ENCODE measurements at places on chromosomes 5 and 9.
A peak's percentile ranks its signal among the peaks of the same experiment; 100 is the strongest.

- DNase-seq: no peak
These were observed 1.5 kb downstream of the ARPC5L start for GRCh38 chr9:124863371-124863871.

GRCh38 chr5:96919754-96920197 lies 16.1 kb upstream of the LNPEP start:
- DNase-seq: no peak

GRCh38 chr5:172870291-172870714 lies 36.3 kb downstream of the ERGIC1 start:
- DNase-seq: no peak

- DNase-seq: no peak
These were observed 215.6 kb downstream of the KCTD16 start for GRCh38 chr5:144386315-144386714.

DNA sequence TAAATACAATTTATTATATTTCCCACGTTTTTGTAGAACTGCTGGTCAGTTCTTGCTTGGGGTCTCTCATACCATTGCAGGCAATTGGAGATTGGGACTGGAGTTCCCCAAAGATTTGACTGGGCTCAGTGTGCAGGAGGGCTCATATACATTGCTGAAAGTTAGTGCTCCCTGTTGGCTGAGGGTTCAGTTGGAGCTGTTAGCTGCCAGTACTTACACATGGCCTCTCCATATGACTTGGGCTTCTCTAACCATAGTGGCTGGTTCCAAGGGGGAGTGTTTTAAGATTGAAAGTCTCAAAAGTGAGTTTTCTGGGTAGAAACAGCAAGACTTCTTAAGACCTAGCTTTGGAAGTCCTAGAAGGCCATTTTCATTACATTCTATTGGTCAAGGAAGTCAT lies 102.9 kb downstream of the MAN2A1 start:
- DNase-seq: no peak

DNA sequence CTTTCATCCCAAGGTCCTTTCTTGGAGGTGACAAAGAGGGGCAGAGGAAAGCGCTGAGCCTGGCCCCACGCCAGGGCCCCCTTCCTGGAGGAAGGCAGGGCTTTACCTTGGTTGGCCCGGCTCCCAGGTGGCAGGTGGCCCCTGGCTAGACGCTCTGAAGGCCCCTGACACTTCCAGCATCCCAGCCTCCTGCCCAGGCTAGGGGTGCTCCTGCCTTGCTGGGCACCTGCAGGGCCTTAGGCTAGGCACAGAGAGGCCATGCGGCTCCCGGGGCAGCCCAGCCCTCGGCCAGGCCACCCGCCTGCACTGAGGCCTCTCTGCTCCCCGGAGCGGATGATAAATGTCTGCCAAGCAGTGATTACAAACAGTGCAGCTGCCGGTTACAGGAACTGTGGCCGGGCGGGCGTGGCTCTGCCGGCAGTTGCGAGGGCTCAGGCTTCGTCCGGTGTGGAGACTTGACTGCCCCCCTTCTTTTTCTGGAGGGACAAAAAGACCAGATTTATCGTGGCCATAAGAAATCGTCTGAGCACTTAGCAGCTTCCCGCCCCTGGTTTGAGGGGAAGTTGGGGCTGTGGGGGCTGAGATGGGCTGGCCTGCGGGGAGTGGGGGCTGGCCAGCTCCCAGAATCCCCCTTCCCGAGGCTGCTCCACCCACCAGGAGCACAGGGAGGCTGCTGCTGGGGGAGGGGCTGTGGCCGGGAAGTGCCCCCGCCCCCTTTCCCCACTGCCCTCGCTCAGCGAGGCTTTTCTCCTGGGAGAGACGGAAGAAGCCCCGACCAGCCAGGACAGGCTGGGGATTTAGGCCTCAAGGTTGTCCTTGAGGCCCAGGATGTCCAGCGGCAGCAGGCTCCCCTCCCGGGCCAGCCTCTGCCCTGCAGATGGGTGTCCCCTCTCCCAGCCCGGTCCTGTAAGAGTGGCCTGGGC lies 31.6 kb upstream of the UBAC1 start:
- DNase-seq: peak; percentile 78

GRCh38 chr5:150144246-150144801 lies 11.3 kb downstream of the PDGFRB start:
- no peak for DNase-seq

- DNase-seq: no peak
These were observed 148.2 kb downstream of the PCSK1 start for GRCh38 chr5:96284727-96285389.

DNA sequence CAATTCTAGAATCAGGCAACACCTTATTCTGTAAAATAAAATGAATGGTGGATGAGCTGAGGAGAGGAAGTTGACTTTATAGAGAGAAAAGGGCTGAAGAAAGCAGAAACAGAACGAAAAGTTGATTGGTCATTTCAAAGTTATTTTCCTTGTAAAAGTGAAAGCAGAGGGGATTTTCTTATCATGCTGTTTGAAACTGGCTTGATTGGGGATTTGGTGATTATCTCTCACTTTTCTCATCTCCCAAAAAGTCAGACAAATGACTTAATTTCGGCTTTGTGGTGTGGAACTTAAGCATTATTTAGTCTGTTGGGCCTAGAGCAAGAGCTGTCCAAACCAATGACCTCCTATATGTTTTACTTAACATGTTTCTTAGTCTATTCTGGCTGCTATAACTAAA lies 60.5 kb upstream of the ITGA2 start:
- DNase-seq: no peak

DNA sequence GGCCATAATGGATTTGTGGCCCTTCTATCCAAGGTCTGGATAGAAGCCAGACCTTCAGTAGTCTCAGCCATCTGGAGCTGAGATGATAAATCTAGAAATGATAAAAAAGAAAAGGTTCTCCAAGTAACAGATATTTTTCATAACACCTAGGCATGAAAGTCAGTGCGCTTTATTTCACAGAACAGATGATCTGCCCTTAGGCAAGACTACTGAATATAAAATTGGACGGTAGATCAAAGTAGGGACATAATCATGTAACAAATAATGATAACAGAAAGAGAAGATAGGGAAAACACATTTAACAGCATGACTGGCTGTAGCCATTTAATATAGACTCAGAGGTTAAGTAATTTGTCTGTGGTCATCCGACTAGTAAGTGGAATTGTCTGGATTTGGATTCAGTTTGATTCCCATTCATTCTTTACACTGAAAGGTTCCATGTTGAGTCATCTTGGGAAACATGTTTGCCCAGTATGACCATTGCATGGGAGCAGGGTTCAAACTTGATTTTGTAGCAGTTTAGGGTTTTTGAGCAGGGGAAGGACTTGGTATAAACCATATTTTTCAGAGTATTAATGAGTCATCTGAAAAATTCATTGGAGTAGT lies 4.1 kb upstream of the CAVIN4 start:
- DNase-seq: no peak

GRCh38 chr9:19781240-19781639 lies 7.6 kb downstream of the SLC24A2 start:
- DNase-seq: no peak

GRCh38 chr9:88974641-88975040 lies 16.6 kb upstream of the S1PR3 start:
- no peak for DNase-seq

- DNase-seq: no peak
These were observed 9.9 kb downstream of the PSD2 start for GRCh38 chr5:139805545-139805944.

DNA sequence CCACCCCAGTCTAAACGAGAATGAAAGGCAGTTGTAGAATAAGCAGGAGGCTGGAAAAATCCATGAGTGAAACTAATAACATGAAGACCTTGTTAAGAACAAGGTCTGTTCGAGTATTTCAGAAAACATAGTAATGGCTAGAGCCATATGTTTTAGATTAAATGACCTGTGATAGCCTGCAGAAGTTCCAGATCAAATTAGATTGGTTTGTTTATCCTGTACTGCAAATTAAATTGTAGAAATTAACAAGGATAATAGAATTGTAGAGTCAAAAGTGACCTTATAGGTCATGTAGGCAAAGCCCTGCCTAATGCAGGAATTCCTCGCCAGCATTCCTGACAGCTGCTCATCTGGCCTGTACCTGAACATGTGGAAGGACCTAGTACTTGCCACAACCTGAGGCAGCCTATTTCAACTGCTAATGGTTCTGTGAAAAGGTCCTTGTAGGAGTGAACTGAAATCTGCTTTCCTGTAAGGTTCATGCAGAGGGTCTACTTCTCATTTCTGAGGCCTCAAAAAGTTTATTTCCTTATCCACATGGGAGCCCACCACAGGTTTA lies 17.2 kb downstream of the LIX1 start:
- no peak for DNase-seq

- no peak for DNase-seq
These were observed 9.8 kb upstream of the PRRX2 start for GRCh38 chr9:129655696-129656095.

- DNase-seq: no peak
These were observed 1.3 kb downstream of the TNPO1 start for GRCh38 chr5:72817671-72818266.

- DNase-seq: no peak
These were observed 106.3 kb upstream of the FTMT start for GRCh38 chr5:121745407-121745806.

GRCh38 chr5:22896152-22896551 lies 43.0 kb upstream of the CDH12 start:
- DNase-seq: no peak

GRCh38 chr5:62431735-62432620 lies 19.4 kb downstream of the IPO11 start:
- DNase-seq: no peak

DNA sequence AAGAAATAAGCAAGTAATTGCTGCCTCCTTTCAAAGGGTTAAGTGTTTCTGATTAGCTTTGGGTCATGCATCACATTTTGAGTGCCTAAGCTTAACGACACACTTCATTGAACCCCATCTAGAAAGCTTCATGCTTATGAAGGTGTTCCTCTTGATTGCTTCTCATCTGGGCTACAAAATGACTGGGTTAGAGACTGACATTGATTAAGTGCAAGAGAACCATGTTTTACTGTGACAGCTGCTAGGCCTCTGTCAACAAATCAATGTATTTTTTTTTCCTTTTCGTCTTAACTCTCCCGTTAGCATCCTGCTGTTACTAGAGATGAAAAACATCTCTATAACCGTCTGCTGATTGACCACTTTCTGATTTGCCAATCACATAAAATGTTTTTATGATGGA lies 725.0 kb downstream of the TLE1 start:
- no peak for DNase-seq

DNA sequence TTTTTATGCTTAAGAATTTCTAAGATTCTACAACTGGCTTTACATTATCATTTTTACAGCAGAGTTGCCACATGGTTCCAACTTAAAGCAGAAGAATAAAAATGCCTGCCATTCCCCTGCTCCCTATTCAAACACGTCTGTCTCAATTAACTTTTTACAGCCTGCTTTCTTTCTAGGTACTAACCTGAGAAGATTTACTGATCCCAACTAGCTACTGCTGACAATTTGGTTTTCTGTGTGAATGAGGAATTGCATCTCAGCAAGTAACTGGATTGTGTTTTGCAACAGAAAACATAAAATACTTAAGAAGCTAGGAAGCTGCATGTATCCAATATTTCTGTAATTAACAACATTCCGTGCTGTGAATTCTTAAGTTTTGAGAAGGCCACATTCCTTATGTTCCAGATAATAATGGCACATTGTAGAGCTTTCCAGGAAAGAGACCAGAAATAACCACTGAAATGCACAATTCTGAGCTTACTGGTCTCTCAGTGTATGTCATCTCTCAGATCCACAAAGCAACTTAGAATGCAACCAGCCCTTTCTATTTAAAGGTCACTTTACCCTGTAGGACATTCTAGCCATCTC lies 306.8 kb upstream of the NMUR2 start:
- no peak for DNase-seq

DNA sequence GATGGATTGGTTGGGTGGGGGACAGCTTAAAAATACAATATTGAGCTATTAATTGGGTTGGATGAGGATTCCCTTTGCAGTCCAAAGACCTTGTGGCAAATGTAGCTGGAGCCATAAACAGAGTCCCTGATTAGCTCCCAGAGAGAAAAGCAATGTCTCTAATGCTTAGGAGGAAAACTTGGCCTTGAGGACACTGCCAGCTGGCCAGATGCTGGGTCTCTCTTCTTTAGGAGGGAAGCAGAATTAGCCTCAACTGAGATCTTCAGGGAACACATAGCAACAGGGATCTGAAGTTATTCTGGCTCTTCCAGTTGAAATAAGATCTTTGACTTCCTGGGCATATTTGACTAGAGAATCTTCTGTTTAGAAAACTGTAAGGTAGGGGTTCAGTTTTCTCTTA lies 121.7 kb upstream of the WWC1 start:
- no peak for DNase-seq

DNA sequence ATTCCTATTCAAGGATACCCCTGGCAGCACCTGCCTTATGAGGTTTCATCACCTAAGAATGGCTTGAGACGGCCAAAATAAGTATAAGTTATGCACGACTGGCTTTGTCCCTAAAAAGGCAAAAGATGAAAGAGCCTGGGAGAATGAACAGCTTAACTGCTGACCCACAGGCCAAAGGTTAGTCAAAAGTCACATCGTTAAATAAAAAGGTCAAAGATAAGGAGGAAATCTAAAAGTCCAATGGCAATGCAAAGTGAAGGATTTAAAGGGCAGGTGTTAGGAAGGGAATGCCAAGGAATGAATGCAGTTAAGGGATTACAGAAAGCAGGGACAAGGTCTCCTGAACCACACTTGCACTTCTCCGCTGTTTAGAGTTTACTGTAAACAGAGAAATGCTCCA lies 5.6 kb downstream of the TAL2 start:
- no peak for DNase-seq

- no peak for DNase-seq
These were observed 5.9 kb upstream of the LIX1 start for GRCh38 chr5:97148288-97148687.

Data from NCI-H774 (cell line).